ENCODE measurements at places on chromosomes 16 and 17. TPM values are rescaled to one million over a fixed set of nuclear protein-coding genes. Genes with fewer than 3 reads are reported as not detected.

The DNAI2 gene
- total RNA-seq: not detected

The ABCC12 gene
- not detected for total RNA-seq

The ENPP7 gene
- not detected for total RNA-seq

The CCL7 gene
- 0.45 TPM for total RNA-seq

The GRAP gene
- 0.26 TPM for total RNA-seq

The NPIPB2 gene
- total RNA-seq: 2.9 TPM

The FAAP100 gene
- total RNA-seq: 21.3 TPM

The KRT35 gene
- not detected for total RNA-seq

All from A549 treated with DMSO at 1 μM for 4 hours (cell line).